ENCODE measurements at places on chromosomes 3 and 15.

DNA sequence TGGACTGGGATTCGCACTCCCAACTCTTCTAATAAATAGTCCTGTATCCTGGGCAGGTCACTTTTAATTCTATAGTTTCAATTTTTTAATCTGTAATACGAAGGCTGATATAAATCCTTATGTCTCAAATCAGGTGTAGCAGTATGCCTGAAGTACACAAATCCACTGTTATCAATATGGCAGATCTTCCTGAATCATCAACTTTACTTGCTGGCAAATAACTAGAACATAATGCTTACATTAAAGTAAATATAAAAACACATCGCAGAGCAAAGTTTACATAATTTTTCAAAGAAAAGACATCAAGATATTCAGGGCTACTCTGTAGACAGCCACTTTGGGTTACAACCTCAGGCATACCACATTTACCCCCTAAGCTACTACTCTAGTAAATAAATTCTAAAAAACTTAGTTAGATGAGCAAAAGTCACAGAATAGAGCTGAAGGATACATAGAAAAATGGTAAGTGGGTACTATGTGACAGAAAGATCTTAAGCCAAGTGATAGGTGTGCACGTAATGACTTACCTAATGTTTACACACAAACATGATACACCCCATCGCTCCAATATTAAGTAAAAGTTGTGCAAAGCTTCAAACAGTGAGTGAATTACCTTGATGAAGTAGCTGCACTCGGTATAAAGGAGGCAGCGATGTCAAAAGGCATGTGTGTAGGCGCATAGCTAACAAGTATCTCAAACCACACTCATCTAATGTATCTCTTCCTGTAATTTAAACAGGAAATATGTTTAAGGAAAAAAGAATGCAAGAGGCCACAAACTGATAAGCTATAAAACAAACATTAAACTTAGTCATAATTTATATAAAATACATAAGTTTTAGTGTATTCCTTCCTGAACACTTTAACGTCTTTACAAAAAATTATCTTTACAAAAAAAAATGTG lies 127.9 kb downstream of the DMXL2 start:
- DNase-seq = no peak

DNA sequence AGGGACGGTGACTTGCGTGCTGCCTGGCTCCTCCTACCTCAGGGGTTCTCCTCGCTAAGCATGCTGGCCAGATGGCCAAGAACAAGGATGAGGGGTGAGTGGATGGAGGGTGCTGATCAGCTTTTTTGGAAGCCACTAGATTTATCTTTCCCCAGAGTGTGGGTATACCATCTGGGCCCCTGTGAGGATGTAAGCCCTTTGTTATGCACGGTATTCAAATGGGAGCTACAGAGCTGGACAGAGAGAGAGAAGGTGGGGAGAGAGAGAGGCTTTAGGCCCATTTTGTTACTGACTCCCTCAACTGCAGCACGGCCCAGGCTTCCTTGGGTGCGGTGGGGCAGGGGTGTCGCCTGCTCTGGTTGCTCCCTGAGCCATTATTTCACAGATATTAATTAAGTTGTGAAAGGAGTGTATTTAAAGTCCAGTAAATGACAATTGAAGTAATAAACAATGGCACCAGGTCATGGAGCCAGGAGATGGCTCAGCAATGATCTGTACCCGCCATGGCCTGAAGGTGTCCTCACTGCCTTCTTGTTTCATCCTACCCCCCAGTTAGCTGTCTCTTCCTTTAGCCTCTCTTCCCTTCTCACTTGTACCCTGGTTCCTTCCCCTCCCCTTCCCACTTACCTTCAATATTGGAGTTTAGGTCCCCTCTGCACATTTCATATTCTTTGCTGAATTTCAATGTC lies 158.0 kb downstream of the CLSTN2 start:
- DNase-seq = no peak

GRCh38 chr15:74726774-74727164 lies 1.4 kb upstream of the CYP1A1 start:
- DNase-seq = no peak

DNA sequence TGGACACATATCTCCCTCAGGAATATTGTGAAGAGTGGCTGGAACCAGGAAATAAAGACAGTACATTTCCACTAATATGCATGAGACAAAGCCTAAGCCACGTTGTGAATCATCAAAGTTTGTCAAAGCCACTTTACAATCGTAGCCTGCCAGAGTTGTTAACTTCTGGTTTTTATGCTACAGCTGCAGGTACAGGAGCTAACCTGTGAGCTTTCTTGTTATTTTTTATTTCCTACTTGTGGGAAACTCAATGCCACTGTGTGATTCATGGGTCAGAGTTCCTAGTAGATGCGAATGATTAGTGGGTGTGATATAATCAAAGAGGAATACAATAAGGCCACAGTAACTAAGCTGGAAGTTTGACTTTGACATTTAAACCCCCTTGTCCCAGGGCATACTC lies 44.4 kb upstream of the TEX9 start:
- no peak for DNase-seq

GRCh38 chr3:78967061-78967460 lies 800.7 kb downstream of the ROBO1 start:
- no peak for DNase-seq

DNA sequence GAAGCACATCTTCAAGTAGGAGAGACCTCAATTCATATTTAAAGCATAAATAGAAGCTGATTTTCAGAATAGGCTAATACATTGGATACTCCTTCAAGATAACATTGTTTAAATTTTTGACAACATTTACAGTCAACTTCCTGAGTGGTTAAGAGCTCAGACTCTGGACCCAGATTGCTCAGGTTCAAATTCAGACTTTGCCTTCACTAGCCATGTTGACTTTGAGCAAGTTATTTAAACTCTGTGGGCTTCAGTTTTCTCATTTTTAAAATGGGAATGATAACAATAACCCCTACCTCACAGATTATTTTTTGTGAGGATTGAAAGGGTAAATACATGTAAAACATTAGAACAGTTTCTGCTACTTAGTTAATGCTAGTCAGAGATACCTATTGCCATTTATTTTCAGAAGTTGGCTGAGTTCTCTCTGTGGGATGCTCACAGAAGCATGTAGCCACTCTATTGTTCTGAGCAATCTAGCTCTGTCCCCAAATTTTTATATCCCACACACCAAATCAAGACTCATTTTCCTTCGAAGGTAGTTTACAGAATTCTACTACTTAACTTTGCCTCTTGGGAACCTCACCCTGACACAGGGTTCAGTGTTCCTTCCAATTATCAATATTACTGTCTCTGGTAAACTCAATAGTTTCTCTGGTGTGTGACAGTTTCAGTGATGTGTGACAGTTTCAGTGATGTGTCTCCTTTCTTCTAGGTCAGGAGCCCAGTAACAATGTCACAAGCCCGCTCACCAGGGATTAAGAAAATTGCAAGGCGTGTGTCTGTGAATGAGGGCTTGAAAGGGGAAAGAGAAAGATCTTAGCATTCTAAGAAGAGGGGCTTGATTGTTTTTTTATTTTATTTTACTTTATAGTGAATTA lies 79.4 kb upstream of the OSTN start:
- DNase-seq = no peak

- no peak for DNase-seq
These were observed 144.4 kb downstream of the DNAJB8 start for GRCh38 chr3:128322030-128323022.

DNA sequence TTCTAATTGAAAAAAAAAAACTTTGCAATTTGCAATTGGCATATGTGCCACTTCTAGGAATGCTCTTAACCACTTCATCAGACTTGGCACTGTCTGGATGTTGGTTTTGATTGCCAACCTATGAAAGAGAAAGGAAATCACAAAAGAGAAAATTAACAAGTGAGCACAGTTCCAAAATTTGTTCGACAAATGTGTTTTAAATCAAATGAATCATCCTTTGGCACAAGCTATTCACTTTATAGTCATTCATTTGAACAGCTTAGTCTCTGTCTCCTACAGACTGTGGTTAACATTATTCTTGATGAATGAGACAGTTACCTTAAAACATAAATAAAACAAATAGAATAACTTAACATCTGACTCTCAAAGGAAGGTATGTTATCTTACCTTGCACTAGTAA lies 265.0 kb downstream of the EPHA3 start:
- no peak for DNase-seq

DNA sequence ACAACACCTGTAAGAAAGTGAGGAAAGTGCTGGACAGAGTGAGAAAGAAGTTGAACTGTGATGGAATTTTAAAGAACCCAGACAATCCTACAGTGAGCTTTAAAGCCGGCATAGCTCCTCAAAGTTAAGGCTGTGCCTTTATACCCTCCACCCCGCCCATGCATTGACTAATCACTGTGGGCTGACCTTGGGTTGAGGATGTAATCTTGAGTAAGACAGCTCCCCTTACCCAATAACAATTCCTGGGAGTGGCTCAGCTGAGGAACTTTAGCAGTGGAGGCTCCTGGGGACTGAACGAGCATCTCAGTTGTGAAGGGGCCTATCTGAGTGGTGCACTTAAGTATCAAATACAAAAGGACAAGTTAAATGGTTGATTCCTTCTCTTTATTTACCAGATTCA lies 35.7 kb upstream of the ZNF770 start:
- no peak for DNase-seq

DNA sequence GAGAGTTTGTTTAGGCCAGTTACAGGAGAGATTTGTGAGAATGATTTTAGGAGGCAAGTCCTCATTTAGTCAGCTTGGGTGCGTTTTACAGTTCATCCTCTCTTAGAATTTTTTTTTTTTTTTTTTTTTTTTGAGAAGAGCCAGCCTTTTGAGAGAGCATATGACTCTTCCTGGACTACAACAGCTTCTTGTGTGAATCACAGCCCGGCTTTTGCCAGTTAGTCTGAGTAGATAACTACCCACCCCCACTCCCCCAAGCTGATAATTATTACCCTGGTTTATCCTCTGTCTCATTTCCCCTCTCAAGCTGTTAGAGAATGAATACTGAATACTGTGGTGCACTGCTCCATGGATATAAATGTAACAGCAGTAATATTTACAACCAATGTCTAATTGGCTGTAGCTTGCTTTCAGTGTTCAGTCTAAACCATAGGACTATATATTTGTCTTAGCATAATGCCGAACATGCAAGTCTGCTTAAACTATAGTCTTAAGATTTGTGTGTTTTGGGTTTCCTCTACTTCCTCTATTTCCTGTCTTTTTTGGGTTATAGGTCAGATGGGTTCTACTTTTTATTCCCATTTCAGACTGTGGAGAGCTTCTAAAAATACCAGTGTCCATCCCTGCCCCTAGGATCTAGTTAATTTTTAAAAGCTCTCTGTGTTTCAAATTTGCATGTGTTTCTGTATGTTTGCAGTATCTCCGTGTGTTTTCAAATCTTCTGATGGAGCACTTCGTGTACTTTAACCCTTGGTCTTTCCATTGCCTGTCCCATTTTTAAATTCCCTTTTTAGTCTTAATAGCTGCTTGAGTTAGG lies 8.0 kb downstream of the CHD2 start:
- no peak for DNase-seq

- DNase-seq = no peak
These were observed 3.6 kb upstream of the C3orf85 start for GRCh38 chr3:109132801-109133473.

DNA sequence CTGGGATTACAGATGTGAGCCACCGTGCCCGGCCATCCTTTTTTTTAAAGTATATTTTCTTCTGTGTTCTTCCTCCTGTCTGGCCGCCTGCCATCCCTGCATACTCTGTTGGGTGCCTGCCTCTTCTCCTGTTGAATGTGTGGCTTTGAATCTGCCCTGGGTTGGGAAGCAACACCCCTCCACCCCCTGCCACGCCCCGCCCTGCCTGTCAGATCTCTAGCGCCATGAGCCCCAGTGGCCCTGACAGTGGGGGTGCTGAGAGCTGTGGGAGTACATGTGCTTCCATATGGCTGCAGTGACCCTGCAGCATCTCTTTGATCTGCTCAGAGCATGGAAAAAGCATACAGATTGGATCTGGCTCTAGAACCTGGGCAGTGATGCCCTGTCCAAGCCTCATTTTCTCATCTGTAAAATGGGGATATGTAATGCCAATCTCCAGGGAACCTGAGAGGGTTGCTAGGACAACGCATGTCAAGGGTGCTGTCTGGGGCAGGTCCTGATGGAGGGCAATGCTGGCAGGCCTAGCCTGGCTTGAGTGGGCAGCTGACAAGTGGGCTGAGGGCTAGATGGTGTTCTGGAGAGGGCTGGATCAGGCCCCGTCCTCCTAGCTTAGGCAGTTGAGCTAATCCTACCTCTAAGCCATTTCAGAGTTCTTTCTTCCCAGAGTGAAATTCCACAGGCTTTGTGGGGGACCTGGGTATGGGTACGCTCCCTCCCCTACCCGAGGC lies 23.9 kb downstream of the CCDC13 start:
- DNase-seq = no peak

GRCh38 chr3:34396288-34396687 lies 597.9 kb downstream of the PDCD6IP start:
- DNase-seq = no peak

- DNase-seq = no peak
These were observed 15.6 kb downstream of the LSAMP start for GRCh38 chr3:116429479-116430269.

- no peak for DNase-seq
These were observed 425.6 kb downstream of the CADM2 start for GRCh38 chr3:85384372-85384771.

- DNase-seq = no peak
These were observed 15.9 kb downstream of the ADCY5 start for GRCh38 chr3:123432832-123433523.

All from activated CD8-positive, alpha-beta memory T cell treated with anti-CD3 and anti-CD28 coated beads for 4 hours (primary cell).